ENCODE measurements at places on chromosomes 4 and X.

GRCh38 chr4:102535398-102536082 lies 34.4 kb downstream of the NFKB1 start:
- DNase-seq, result no peak

- DNase-seq, result no peak
These were observed 131.3 kb downstream of the SLC7A11 start for GRCh38 chr4:138110815-138111214.

DNA sequence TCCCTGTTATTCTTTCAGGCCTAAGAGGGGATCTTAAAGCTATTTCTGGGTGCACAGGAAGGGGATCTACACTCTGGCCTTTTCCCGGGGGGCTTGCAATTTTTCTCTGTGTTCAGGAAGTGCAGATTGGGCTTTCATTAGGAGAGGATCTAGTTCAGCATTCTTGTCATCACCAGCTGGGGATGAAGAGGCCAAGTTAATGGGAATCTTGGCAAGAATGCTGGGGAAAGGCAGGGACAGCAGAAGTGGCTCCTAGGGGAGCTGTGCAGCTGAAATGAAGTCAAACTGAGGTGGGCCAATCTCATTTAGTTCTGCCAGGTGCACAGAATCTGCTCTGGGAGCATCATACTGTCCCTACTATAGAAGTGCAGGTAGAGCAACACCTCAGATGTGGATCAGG lies 40.9 kb upstream of the ESX1 start:
- no peak for DNase-seq

DNA sequence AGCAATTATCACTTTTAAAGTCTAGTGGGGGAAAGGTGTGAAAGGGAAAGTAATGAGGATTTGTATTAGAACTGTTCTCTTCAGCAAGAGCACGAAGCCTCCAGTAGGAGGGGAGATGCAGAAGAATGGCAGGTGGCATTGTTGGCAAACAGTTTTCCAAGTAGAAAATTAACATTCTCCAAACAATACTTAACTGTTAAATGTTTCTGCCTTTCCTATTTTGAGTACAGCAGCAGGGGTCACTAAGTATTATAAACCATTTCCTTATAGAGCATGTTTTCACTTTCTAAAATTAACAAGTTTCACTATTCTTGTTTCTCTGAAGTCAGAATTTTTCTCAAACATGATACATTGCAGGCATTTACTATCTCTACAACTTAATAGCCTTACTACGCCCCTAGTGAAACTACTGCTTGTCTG lies 58.7 kb downstream of the LEF1 start:
- DNase-seq, result peak; percentile 27

- DNase-seq, result no peak
These were observed 1039.9 kb downstream of the GLUD2 start for GRCh38 chrX:122087341-122087740.

GRCh38 chr4:142933207-142933606 lies 87.1 kb upstream of the INPP4B start:
- no peak for DNase-seq

GRCh38 chr4:2923668-2924173 lies 39.5 kb downstream of the NOP14 start:
- DNase-seq, result no peak

DNA sequence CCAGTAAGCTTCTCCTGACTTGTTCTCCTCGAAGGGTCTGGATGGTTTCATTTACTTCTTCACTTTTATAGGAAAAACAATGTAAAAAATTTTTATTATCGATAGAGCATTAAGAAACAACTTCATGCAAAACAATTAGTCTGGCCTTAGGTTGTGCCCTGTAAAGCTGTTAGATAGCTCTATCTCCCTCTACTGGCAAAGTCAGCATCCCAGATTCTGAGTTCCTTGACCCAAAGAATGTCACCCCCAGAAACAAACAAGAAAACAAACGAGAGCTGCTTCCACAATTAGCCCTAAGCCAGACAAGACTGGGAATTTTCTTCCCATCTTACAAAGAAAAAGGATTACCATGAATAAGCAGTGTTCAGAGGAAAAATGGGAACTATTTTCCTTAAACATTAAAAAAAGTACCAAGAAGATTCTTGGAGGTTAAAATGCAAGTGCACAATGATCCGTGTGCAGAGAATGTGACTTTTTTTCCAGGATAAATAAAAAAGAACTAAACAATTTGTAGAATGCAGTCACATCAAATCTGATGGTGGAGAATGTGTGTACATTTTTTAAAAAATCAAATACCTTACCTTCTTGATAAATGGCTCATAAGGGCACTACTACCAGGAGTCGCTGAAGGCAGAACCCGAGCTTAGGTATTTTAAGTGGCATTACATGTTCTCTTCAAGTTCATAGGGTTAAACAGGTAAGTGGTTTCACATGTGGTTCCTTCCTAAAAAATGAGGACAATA lies 293.2 kb downstream of the FBXO8 start:
- DNase-seq, result no peak

- no peak for DNase-seq
These were observed 3.5 kb downstream of the GPR34 start for GRCh38 chrX:41692162-41692749.

GRCh38 chrX:54824722-54825121 lies 17.2 kb downstream of the MAGED2 start:
- no peak for DNase-seq

DNA sequence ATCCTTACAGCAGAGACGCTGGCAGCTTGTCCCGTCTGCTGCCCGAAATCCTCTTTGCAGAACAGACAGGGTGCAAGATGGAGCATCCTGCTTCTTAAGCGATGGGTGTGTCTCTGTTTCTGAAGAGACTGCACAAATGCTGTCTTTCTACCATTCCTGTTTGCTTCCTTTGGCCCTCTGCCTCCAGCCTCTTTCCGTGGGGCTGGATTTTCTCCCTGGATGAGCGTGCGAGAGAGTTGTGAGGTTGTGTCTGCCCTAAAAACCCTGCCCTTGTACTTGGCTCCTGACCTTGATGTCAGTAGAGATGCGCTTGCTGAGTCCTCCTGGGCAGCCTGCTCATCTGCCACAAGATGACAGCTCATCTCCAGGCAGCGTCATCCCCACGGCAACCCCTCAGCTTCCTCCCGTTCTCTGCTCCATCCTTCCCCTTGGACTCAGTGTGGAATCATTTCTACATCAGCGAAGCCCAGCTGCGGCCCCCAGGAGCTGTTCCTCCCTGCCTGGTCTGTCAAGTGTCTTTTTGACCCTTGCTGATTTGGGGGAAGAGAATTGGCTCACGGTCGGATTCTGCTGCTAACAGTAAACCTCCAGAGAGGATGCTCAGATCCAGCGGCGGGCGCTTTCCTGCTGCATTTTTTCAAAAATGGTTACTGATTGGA lies 246.2 kb downstream of the ASMT start:
- no peak for DNase-seq

- no peak for DNase-seq
These were observed 427.5 kb downstream of the BCOR start for GRCh38 chrX:39670281-39670680.

DNA sequence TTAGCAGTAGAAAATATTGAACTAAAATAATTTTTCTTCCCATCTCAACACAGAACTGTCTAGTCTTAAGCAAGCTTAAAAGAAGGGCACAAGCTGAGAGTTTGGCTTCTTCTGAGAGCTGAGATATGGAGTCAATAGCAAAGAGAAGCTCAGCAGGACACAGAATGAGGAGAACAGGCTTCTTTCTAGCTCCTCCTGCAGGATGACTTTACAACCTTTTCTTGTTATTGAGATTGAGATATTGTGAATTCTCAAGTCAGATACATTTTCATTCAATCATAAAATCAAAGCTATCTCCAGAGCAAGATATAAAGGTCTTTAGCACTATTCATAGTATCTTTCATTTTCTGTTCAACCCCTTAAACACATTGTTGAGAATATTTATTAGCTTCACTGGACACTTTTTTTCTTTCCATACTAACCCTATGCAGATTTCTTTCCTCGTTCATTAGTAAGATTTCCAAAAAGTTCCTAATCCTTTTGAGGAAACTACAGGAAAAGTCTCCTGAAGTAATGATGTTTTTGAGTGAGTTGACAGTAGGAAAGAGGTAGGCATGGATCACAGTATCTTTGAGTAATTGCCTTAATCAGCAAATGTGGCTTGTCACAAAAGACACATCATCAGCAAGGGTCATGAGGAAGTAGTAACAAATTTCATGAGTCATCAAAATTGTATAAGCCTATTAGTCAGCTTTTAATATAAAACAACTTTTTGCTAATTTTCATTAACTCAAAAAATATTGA lies 17.8 kb upstream of the CXCL3 start:
- no peak for DNase-seq

DNA sequence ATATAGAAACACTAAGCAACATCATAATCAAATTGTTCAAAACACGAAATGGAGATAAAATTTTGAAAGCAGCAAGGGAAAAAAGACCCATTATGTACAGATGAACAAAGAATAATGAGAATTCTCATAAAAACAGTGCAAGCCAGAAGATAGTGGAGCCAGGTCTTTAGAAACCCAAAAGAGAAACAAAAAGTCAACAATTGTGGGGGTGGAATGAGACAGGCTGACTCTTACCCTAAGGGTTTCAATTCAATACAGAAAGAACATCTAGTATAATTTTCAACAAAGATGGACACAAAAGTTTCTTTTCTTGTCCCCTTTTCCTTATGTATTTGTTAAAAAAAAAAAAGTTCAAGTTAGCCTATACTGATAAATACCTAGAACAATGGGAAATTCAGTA lies 34.0 kb upstream of the MAGEB2 start:
- DNase-seq, result peak; percentile 8

DNA sequence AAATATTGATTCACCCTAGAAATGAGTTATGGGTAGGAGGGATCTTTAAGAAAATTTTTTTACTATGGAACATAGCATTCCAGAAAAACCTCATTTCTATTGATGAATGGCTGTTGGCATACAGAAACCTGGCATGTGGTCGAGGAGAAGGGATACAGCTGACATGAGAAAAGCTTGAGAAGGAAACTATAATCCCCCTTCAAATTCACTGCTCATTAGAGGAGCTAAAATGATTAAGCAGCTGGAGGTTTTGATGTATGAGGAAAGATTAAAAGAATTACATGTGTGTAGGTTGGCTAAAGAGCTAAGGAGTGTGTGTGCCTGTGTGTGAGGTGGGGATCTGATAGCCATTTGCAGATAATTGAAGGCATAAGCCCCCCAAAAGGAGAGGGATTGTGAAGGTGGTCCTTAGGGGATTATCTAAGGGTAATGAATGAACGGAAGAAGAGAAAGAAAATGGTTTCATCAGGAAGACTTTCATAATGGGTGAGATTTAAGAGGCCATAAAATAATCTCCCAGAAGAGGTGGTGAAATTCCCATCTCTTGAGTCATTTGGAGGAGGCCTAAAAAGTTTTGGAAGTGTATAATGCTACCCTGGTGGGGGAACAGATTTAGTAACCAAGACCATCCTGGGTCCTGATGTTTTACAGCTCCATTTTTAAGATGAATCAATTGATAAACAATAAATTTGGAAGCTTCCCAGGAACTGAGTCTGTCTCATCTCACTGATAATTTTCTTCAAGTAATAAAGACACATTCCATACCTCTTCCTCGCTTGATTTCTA lies 272.0 kb upstream of the HAND2 start:
- no peak for DNase-seq

DNA sequence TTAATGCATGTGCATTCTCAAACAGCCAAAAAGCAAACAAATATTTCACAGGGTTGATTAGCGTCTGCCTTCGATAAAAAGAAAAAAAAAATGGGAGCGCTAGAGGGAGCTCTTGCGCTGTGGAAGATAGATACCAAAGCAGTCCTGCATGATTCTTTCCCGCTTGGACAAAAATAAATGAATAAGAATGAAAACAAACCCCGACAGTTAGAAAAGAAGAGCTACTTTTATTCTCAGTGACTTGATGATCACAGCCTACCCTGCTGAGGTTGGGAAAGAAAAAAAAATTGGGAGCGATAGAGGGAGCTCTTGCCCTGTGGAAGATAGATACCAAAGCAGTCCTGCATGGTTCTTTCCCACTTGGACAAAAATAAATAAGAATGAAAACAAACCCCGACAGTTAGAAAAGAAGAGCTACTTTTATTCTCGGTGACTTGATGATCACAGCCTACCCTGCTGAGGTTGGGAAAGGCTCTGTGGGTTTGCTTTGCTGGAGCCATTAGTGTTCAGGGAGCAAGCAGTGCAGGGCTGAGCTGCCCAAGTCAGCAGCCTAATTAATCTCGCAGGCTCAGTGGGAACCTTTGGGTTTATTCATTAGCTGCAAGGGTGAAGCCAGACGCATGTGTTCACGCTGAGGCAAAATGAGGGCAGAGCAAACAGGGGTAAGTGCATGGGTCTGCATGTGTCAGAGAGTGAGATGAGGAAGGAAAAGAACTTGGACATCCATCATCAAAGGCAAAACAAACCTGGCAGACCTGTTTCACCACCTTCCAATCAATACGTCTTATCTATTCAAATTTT lies 249.3 kb upstream of the PRKX start:
- no peak for DNase-seq

DNA sequence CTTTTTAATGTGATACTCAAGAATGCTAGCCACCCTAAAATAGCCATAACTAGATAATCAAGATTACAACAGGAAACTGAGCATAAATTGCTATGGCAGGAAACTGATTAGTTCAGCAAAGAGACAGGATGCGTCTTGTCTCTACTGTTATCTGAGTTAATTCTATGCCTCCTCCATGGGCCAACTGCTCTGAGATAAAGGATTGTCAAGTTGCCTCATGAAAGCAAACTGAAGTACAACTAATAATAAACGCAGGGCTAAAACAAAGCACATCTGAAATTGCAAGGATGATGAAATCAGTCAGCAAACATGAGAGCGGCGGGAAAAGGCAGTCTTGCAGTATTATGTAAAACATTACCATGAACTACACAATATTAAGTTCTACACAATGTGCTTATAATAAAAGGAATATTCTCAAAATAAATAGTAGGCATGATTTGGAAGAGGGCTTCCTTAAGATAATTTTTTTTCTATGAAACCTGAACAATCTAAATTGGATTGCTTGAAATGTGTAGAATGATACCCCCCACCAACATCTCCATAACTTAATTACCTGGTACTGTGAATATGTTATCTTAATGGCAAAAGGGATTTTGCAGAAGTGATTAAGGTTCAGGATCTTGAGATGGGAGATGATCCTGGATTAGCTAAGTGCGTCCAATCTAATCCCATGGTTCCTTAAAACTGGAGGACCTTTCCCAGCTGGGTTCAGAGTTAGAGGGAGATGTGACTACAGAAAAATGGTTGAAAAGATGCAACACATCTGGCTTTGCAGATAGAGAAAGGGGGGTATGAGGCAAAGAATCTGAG lies 65.9 kb downstream of the ANTXR2 start:
- no peak for DNase-seq

- no peak for DNase-seq
These were observed 137.2 kb upstream of the HS3ST1 start for GRCh38 chr4:11565899-11566298.

GRCh38 chrX:45775468-45775867 lies 574.8 kb upstream of the DIPK2B start:
- DNase-seq, result no peak

All from GM13976 (cell line).